A673 (cell line): ENCODE measurements at places on chromosomes 7 and 10.
A peak's percentile ranks its signal among the peaks of the same experiment; 100 is the strongest.

DNA sequence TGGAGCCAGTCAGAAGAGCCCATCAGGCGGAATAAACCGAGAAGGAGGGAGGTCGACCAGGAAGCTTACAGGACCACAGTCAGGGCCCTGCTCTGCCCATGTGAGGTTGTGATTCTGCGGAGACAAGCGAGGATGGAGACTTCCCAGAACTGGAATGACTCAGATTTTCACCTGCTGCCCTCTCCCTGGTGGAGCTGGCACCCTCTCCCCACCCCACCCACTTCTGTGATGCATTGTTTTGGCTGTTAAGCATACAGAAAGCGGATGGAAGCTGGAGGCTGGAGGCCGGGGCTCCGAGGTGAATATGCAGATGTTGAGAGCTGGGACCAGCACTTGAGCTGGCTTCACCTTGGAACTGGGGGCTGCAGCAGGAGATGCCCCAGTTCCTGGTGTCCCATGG lies 57.4 kb downstream of the NPTX2 start:
- DNase-seq = no peak

DNA sequence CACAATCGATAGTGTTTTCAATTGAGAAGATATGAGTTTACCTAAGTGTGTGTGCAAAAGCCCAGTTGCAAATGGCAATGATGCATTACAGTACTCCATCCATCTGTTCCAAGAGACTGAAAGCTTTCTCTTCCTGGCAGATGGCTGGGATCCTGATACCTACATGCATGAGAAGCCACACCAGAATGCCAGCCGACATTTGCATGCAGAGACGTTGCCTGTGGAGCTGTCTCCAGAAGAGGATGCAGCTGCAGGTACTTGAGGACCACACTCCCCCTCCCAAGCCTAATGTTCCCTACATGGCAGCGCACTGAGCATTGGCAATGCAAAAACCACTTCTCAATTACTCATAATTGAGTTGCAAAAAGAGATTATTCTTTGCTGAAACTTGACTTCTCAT lies 332.1 kb downstream of the WDR11 start:
- no peak for DNase-seq

- DNase-seq = no peak
Observed at GRCh38 chr10:279655-280054, 144.4 kb downstream of the ZMYND11 start.

DNA sequence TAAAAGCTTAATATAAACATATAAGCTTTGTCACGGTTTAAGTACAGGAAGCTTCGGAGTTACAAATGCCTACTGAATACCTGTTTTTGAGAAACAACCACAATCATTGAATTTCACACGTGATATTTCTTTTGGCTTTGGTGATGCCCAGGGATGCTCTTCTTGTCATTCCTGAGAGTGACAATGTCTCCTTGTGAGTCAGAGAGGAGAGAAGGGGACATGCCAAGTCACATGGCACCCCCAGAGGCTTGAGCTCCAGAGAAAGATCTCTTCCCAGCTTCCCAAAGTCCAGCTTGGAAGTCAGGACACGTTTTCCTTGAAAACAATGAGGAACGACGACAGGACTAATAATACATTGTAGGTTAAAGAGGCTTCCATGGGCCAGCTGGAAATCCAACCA lies 242.4 kb downstream of the ARHGAP21 start:
- no peak for DNase-seq

- DNase-seq = peak; percentile 75
Observed at GRCh38 chr10:62817766-62818425, 1.7 kb upstream of the EGR2 start.

DNA sequence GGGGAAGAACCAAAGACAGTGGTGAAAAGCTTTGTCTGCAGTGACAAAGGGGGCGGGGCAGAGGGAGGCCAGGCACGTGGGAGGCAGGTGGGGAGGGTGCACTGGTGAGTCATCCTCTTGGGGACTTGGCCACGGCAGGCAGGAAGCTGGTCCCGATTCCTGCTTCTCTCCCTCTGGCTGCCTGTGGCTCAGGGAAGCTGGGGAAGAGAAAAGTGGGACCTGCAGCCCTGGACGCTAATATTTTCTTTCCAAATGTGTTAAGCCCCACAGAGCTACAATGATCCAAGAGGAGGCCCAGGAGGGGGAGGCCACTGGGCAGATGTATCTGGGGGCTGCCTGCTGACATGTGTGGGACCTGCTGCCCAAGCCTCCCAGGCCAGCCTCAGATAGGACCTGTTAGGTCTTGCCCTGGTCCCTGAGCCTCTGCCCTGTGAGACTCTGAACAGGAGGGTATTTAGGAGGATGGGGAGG lies 231.8 kb downstream of the KCNMA1 start:
- DNase-seq = peak; percentile 64

- DNase-seq = no peak
Observed at GRCh38 chr10:128411643-128412042, 285.4 kb upstream of the MKI67 start.

GRCh38 chr10:88121361-88121760 lies 257.9 kb downstream of the PTEN start:
- no peak for DNase-seq

- no peak for DNase-seq
Observed at GRCh38 chr10:102856758-102857424, 2.8 kb downstream of the BORCS7 start.
